ENCODE measurements at places on chromosomes 3 and 15.

DNA sequence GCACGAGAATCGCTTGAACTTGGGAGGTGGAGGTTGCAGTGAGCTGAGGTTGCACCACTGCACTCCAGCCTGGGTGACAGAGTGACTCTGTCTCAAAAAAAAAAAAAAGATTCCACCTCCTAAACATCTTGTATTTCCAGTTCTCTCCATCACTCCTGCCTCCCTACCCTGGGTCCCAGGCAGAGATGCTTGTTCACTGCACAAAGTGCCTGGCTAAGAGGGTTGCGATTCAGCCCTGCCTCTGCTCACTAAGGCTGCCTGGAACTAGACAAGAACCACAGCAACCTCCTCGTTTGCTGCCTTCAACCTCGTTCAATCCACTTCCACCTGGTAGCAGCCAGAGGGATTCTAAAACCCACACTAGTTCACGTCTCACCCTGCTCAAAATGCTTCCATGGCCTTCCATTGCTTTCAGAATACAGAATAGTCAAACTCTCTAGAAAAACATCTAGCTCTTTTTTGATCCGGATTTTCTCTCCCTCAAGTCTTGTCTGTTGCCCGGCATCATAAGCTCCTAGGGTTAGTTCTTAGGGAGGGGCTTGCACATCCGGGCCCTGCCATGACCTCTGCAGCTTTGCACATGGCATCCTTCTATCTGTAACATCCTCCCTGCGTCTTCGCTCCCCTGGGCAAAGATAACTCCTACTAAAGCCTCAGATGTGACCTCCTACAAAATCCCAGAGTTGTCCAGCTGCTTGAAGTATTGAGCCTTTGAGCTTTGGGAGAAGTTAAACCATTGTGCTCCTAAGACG, 1.0 kb upstream of the MCM2 start:
- DNase-seq: no peak

DNA sequence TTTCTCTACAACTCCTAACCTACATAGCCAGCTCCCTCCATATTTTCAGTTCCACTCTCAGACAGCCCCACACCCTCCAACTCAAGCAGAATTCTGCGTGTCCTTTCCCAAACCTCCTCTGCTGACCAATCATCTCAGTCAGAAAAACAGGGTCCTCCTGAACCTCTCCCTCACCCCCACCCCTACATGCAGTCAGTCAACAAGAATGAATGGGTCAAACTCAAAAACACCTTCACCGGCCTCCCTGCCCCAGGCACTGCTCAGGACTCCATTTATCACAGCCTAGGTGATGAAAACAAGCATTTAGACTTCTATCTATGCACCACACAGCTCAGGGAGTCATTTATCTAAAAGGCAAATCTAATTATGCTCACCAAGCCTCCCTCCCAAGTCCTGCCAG, 32.4 kb downstream of the MYL3 start:
- DNase-seq: no peak

DNA sequence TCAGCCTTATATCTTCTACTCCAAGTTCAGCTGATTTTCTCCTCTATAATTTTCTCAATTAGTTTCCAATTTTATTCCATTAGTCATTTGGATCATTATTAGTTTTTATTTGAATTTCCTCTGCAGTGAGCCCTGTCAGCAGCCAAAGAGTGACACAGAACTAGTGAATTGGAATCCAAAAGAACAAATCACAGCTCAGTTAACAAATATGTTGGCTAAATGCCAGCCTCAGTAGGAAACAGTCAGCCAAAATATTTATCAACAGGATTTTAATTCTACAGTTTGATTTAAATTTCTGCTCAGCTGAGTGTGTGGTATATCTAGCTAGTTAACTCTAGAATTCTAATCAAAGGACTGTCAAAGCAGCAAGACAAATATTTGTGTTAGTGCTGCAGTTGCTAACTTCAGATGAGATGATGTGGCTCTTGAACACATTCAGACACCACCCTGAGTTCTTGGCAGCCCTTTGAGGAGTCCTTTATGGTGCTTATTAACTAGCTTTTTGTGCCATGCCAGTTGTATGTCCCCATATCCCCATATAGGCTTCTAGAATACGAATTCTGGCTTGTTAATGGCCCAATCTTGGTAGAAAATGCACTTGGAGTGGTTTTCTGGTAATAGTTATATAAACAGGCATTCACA, 194.5 kb downstream of the CPNE4 start:
- DNase-seq: no peak

DNA sequence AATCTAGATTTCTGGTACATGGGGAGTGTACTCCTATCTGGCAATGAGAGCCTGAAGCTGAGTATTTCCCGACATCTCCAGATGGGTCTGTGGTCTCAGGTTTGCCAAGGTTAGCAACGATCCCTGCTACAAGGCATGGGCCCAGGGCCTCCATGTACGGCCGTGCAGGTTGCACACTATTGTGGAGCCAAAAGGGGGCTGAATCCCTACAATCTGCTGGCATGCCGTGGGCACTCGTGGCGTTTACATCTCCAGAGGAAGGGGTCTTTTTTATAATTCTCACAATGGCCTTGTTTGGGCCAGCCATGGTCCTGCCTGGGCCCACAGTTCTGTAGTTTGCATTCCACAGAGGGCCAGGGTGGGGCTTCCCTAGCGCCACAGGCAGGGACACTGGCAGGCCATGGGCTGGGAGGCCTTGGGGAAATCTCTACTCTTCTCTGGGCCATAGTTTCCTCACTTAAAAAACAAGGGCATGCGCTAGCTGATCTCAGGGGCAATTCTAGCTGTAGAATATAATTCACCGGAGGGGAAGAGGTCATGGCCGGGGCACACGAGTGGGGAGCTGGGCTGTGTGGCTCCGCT, 68.9 kb upstream of the TLE3 start:
- no peak for DNase-seq

- no peak for DNase-seq
Measured at GRCh38 chr3:190388703-190389102, 740 bp downstream of the CLDN16 start.

DNA sequence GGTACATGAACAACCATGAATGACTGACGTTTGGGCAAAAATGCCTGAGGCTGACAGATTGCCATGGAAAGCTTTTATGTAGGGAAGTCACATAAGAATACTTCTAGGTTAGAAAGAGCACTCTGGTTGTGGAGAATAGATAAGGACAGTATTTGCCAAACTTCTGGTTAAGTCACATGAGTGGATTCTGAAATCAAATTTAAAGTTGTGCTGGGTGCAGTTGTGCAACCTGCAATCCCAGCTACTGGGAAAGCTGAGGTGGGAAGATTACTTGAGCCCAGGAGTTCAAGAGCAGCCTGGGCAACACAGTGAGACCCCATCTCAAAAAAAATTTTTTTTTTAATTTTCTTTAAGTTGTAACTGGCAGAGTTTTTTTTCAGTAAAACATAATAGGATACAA, 7.2 kb upstream of the ZNF148 start:
- DNase-seq: no peak

DNA sequence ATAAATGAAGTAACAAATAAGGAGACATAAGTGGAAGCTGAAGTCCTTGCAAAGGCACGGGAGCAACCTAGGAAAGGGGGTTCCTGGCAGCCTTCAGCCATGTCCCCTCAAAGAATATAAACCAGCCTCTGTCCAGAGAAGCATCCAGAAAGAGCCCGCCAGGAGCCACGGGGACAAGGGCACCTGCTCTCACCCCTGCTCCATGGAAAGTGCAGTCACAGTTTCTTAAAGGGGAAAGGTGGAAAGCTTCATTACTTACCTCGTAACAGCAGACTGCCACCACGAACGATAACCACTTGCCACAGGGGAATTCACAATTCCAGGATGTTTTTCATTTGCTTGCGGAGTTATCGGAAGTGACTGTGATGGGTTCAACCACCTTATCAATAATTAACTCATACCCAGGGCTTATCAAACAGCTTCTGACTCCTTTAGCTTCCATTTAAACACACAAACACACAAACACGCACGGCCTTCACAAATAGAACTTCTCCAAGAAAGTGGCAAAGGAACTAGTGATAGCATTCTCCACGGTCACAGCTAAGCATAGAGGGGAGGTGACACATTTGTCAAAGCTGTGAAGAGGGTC, 134.2 kb upstream of the IGF1R start:
- DNase-seq: no peak

DNA sequence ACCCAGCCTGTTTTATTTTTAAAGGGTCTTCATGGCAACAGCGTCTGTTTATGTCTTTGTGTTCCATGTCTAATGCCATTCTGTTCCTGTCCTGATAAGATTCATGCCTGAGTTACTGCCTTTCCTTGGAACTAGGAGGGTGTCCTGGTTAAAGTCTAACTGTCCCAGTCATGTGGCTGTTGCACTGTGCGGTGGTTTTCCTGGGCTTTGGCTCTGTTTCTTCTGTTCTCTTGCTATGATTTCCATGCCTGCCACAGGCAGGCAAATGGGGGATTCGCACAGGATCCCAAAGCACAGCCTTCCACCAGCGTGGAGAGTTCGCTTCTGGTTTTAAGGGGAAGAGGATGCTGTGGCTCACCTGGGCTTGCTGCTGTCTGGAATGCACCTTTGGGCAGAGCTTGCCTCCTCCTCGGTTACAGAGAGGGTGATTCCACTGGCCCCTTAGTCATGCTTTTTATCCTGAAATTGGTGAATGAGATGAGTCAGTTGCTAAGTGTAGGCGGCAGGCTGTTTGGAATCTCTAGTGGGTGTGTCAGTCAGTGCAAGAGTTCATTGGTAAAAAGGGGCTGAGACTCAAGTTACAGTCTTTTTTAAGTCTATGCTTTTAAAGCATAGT, 86.8 kb downstream of the CCK start:
- no peak for DNase-seq

DNA sequence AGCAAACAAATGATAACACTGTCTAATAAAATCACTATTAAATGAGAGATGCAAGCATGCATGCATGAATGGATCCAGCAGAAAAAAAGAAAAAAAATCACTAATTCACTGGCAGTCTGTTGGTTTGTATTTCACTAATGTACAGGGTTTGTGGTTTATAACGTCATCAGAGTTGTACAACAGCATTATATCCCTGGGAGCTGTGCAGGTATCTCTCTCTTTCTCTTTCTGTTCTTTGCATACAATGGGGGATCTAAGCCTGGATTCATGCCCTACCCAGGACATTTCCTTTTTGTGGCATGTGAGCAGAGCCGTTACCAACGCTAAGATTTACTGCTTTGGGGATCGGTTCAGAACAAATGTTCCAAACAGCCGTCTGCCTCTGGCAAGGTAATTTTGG, 229.5 kb downstream of the SOX2 start:
- DNase-seq: no peak
